ENCODE measurements at places on chromosomes 2 and 18. TPM values are rescaled to one million over a fixed set of nuclear protein-coding genes. Genes with fewer than 3 reads are reported as not detected.

Gene FTCDNL1
- total RNA-seq: 1.2 TPM

Gene GPR55
- total RNA-seq: not detected

Gene DCDC2C
- total RNA-seq: not detected

Gene MSH2
- 13.7 TPM for total RNA-seq

Gene DNAJC5G
- not detected for total RNA-seq

Gene PSMA8
- total RNA-seq: not detected

Gene NGEF
- total RNA-seq: 11.2 TPM

Gene HRH4
- under 0.01 TPM for total RNA-seq

Gene DNMT3A
- 17.5 TPM for total RNA-seq

Gene SCN9A
- 12.1 TPM for total RNA-seq

Gene SLC19A3
- under 0.01 TPM for total RNA-seq

Gene HTR2B
- total RNA-seq: 13.4 TPM
